ENCODE measurements at places on chromosomes 2 and 18.

GRCh38 chr2:169709331-169709730 is 15.1 kb downstream of the PHOSPHO2 start:
- DNase-seq: no peak

DNA sequence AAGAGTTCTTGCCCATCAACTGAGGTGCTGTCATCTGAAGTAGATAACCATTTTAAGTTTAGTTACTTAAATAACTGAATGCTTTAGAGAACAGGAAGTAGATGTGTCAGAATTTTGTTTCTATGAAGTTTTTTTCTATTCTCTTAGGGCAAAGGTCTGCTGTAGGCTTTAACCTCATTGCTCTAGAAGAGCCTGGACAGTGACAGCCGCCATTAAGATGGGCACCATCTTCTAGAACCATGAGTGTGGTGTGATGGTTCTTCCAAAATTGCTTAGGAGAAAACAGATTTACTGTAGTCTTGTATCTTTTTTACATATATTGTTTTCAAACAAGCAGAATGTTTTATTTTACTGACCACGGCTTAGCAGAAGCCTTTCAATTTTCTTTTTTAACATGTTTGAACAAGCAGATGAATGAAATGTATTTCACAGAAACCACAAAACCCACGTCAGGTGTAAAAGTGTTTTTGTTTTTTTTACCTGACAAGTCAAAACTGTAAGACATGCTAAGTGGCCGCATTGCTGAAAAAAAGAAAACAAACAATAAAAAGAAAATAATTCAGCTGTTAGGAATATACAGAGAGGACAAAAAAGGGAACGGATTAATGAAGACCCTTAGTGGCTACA is 77.9 kb downstream of the PRELID3A start:
- no peak for DNase-seq

GRCh38 chr2:46939626-46940359 is 24.2 kb upstream of the MCFD2 start:
- no peak for DNase-seq

GRCh38 chr2:18830962-18831361 is 241.6 kb upstream of the NT5C1B start:
- no peak for DNase-seq

DNA sequence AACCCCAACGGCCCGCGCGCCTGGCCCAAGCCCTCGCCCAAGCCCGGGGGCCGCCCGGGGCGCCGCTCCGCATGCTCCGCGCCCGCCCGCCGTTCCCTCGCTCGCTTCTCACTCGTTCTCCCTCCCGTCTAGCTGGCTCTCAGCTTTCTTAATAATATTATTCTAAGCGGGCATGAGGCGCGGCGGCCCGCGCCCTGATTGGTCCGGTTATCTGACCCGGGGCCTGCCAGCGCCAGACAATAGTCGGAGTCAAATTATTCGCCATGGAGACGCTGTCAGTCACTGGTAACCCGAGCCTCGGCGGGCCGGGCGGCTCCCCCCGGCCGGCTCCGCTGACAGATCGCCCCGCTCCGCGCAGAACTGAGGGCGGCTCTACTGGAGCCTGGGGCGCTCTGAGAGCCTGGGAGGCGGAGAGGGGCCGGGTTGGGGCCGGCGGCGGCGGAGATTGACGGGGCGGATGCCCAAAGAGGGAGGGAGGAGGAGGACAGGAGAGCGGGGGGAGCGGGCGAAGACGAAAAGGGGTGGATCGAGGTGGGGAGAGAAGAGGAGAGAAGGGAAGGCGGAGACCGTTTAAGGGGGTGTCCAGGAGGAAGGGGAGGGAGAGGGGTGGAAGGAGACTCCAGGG is at the start of gene SIX2:
TSS of gene SIX2 (minus strand) at position 150 of the 625 bp plus-strand sequence. CDS start 342 bp downstream, outside the sequence.
- peak; percentile 92 for DNase-seq

DNA sequence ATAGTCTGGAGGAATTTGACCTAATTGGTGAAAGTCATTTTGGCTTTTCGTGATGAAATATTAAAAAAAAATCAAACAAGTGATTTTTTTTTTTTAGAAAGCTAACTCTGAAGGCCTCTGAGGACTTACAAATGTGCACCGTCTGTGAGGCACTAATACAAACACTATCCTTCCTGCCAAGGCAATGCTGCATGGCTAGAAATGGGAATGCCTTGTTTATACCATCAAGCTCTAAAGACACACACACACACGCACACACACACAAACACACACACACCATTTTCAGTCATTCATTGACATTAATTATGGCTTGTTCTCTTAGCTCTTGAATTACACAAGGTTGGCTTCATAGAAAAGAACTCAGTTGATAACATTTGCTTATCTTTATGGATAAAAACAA is 1242.0 kb upstream of the ACVR2A start:
- DNase-seq: no peak

GRCh38 chr2:176063958-176064357 is 19.8 kb downstream of the EVX2 start:
- peak; percentile 36 for DNase-seq

GRCh38 chr18:40524881-40525280 is 1430.2 kb upstream of the PIK3C3 start:
- DNase-seq: no peak

DNA sequence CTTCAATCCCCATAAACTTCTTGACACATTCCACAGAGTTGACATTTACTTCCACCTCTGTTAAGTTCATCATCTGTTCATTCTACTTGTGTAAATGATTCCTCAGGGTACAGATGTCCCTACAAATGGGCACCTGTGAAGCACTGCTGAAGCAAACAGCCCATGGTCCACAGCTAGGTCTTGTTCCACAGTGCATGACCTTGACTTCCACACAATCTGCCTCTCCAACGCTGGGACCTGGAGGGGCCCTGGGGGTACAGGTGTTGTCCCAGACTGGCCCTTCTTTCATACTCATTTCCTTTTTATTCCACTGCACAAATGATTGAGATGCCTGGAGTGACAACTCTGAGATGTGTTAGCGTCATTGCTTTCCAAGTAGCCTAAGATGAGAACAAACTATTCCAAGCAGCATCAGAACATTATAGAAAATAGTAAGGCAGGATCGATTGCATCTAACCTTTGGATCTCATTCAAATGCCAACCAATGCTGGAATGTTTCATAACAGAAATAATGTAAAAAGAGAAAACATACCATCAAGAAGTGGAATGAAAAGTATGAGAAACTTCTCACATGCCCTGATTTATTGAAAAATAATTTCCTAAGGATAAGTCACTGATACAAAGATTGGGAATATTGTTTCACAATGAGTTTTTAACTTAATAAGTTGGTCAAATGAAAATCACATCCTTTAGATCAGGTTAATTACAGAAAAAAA is 31.2 kb downstream of the PIEZO2 start:
- no peak for DNase-seq

DNA sequence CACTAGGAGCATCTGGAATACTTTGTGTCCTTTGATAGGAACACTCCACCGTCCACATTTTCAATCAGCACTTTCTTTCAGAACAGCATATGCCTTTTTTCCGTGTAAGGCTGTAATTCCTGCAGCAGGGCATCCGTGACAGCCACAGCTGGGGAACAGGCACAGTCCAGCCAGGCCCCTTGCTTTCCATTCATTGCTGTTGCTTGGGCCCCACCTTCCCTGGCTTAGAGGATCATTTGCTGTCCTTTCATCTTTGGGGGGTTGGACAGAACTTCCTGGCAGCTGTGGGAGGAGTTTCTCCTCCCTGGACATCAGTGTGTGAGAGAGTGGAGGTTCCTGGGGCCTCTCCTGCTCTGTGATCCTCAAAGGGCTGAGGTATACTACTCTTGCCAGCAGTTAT is 49.7 kb upstream of the ITM2C start:
- no peak for DNase-seq

DNA sequence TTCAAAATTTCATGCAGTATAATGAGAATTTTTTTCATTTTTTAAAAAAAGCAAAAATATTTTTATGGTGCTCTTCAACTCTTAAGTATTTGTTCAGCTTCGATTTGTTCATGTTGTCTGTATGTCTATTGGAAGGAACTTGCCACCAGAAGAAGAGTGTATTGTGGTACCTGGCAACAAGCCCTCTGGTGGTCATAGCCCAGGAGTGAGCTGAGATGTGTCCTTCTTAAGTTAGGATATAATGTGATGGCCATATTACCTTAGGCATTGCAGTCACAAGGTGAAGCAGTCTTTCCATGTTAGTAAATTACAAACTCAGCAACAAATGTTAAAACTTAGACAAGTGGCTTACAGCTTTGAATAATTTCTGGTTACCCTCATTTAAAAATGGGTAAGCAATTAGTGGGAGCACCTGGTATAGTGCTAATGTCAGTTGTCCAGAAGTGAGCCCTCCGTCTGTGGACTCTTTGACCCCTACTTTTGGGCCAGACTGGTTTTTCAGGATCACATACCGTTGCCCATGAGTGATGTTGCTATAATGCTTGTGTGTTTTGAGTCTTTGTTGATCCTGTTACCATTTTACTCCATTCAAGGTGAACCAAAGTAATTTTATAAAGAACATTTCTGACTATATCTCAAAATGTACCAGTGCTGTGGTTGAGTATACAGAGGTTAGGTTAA is 57.4 kb downstream of the MYO1B start:
- no peak for DNase-seq

Data from NCI-H1092 (cell line).